Stimulated activated CD4-positive, alpha-beta T cell treated with anti-CD3 and anti-CD28 coated beads, Interleukin-4, amount 100 ng/mL, for 1 hour (primary cell): ENCODE measurements at places on chromosomes 3 and 15.

GRCh38 chr3:39237027-39237426, 42.8 kb downstream of the CX3CR1 start:
- no peak for DNase-seq

DNA sequence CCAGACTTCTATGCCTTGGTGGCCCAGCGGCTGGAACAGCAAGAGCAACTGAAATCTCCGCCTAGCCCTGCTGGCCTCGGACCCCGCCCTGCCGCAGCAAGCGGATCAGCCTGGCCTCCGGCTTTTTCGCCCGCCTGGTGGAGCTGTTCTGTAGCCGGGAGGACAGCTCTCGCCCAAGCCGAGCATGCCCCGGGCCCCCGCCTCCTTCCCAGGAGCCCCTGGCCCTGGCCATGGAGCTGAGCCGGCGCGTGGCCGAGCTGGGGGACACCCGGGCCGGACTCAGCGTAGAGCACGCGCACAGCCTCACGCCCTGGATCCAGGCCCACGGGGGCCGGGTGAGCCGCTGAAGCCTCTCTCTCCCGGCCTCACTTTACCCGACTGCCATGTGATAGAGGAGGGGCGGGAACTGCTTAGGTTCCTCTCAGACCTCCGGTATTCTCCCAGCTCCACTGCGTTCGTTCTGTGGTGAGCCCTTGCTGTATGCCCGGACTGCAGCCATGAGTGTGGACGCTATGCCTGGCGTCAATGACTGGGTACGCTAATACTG, 24.1 kb upstream of the MRPL3 start:
- DNase-seq = no peak

- no peak for DNase-seq
Measured at GRCh38 chr3:38268087-38268486, 2.5 kb downstream of the SLC22A13 start.

- no peak for DNase-seq
Measured at GRCh38 chr15:39511916-39512260, 69.0 kb upstream of the THBS1 start.

- DNase-seq = peak; percentile 37
Measured at GRCh38 chr15:40320931-40321371, 2.5 kb upstream of the INAFM2 start.

GRCh38 chr3:131072099-131072559, 45.5 kb downstream of the NEK11 start:
- DNase-seq = no peak

- DNase-seq = peak; percentile 6
Measured at GRCh38 chr15:68730471-68730919, 90.2 kb downstream of the ANP32A start.

DNA sequence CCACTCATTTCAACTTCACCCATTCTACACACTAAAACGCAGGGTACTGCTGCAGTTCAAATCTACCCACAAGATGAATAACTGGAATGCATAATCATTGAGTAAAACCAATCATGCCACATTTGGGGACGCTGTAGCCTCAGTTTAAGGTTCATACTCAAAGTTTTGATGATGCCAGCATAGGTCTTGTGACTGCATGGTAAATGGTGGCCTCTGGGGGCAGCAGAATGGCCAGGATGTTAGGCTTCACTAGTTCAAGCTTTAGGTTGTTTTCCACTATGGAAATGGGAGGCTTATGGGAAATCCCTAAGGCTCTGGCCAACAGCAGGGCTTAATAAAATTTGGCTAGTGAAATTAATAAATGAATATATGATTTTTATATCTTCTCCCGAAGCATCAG, 104.3 kb upstream of the TSC22D2 start:
- no peak for DNase-seq

GRCh38 chr3:78734048-78734637, 1033.7 kb downstream of the ROBO1 start:
- no peak for DNase-seq

DNA sequence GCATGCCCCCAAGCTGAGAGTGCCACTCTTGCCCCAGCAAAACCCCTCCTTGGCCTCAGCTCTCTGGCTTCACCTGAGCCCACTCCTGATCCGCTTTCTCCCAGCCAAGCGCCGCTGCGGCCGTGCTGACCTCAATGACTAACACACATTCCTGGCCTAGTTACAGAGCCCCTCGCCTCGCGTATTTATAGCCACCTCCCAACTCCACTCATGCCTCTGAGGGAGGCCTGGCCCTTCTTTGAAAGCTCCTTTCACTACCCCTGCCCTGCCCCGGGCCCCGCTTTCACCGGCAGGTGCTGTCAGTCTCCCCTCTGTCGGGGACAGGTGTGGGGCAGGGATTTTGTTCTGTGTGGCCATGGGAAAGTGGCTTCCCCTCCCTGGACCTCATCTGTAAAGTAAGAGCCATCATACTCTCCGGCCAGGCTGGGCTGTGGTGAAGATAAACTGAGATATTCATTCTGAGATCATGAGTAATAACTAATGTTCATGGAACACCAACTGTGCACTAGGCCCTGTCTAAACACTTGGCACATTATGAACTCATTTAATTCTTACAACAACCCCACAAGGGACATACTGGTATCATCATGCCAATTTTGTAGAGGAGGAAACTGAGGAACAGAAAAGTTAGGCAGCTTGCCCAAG, 13.2 kb upstream of the ATP2B2 start:
- DNase-seq = no peak

- DNase-seq = no peak
Measured at GRCh38 chr3:193261970-193262369, 20.9 kb downstream of the PLAAT1 start.

DNA sequence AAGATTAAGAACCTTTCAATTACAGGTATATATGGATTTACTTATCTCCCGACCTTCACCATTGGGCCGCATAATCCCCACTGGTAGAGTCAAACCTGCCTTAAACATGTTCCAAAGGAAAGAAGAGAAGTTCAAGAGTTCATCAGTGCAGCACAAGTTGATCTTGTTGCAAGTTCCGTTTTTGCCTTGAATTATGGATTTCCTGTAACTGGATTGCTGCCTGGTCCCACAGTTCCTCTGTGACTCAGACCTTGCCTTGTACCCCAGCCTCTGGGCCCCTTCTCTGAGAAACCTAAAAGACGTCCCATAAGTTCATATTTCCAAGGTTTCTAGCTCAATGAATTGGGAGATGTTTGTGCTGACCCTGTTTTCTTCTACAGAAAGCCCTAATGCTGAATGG, 112.5 kb upstream of the THBS1 start:
- no peak for DNase-seq

DNA sequence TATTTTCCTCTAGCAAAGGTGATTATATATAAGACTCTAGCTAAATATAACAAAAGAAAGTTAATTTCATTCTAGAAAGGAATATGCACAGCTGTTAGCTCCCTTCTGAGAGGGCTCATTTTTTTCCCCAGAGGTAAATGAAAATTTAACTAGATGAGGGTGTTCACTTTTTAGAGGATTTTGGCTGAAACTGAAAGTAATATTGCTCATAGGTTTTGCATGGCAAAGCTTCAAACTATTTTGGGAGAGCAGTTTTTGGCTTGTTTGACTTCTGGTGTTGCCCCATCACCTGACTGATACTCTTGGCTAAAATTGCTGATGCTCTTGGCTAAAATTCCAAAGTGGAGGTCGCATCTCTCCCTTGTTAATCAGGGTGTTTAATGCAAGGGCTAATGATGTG, 311.9 kb downstream of the EDEM1 start:
- no peak for DNase-seq

DNA sequence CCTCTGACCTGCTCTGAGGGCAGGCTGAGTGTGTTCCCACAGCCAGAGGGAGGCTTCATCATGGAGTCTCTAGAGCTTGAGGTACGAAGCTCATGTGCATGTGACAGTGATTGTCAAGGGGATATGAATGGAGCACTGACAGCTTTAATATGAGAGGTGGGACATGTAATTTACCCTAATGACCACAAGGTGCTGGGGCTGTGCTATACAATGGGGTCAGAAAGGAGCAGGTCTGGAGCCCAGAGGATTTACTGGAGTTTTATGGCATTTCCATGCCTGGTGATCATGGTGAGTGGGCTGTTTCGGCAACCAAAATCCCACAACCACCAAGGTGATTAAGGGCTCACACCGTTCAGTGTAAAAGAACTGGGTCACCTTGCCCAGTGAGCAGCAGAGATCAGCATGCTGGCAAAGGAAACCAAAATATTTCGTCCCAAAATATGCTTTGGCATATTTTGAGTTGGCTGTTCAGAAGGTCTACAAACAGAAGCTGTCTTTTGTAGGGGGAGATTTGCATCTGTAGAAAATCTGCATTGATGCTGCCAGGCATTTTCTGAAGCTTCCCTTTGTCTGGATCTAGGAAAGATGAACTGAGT, 40.1 kb upstream of the RASGRF1 start:
- no peak for DNase-seq

DNA sequence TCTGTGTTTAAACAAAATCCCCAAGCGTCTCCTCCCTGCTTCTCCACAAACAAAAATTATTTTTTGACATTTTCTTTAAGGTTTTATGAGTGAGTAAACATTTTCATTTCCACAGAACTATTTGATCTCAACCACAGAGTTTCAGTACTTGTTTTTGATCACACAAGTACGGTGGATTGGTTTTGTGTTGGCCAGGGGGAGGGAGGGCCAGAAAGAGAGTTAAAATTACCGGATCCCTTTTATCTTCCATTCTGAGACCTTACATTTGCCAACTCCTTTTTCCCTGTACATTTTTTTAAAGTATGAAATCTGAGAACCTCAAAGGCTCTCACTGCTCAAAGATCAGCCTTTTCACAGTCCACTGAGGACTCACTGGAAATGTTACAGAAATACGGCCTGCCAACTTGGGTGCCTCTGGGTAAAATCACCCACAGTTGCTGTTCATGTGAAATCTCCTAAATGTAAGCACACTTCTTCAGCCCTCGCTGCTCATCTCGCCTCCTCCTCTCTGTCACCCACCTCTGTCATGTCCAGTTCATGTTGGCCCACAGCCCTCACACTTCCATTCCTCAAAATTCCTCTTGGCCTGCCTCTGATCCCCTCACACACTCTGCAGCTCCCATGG, 1.7 kb downstream of the HOMER2 start:
- DNase-seq = no peak

DNA sequence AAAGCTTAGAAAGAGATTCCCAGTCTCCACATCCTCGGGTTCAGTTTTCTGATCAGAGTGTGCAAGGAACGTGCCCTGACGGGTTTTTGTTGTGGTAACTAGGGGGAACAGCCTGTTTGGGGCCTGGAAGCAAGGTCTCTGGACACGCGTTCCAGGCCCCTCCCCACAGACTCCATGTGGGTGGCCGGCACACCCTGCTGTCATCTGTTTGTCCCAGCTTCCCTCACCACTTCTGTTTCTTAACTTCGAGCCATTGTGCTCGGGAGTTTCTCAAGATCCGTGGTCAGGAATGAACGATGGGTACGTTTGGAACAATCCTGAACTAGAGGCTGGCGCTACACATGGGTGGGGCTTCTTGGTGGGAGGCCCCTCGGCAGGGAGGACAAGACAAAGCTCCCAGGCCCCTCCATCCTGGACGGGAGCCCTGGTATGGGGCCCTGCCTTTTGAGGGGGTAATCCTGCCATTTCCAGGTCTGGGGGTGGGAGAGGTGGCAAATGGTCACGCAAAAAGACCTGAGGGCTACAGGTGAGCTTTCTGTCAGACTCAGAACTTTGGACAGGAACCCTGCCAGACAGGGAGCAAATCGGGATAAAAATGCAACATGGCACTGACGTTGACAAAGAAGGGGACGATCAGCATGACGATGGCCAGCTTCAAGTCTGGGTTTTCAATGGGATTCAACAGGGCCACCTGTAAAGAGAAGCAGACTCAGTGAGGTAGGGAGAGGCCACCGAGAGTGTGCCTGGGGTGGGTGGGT, 8.5 kb upstream of the MUSTN1 start:
- no peak for DNase-seq

DNA sequence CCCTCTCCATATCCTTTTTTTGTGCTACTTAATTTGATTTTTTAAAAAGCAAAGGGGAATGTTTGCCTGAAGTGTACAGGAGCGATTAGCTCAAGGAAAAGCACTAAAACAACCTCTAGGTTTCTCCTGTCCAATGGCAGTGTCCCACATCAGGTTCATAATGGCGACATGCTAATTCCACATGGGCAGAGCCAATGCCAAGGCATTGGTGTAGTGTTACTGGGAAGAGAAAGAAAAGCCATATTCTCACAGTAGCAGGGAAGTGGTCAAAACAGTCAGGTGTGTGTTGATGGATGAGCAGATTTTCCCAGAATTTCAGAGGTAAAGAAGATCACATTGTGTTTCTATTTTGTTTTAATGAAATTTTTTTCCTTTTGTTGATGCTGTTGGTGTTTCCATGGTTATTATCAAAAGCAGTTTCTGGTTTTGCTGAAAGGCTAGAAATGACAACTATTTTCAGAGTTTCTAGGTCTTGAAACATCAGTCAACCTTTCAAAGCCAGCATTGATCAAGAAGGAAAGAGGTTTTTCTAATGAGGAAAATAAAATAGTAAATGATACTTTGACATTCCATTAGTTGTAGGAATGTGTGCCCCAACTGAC, 65.2 kb downstream of the FNDC3B start:
- DNase-seq = no peak

DNA sequence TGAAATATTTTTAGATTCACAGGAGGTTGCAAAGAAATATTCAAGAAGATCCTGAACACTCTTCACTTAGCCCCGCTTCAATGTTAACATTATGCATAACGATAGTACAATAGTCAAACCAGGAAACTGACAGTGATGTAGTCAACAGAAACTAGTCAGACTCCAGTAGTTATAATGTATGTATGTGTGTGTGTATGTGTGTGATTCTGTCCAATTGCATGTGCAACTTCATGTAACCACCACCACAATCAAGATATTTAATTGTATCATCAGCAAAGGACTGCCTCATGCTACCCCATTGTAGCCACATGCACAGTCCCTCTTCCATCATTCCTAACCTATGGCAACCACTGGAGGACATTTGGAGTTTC, 77.9 kb downstream of the APBA2 start:
- DNase-seq = no peak

GRCh38 chr3:45981346-45982074, 14.1 kb downstream of the FYCO1 start:
- DNase-seq = no peak

DNA sequence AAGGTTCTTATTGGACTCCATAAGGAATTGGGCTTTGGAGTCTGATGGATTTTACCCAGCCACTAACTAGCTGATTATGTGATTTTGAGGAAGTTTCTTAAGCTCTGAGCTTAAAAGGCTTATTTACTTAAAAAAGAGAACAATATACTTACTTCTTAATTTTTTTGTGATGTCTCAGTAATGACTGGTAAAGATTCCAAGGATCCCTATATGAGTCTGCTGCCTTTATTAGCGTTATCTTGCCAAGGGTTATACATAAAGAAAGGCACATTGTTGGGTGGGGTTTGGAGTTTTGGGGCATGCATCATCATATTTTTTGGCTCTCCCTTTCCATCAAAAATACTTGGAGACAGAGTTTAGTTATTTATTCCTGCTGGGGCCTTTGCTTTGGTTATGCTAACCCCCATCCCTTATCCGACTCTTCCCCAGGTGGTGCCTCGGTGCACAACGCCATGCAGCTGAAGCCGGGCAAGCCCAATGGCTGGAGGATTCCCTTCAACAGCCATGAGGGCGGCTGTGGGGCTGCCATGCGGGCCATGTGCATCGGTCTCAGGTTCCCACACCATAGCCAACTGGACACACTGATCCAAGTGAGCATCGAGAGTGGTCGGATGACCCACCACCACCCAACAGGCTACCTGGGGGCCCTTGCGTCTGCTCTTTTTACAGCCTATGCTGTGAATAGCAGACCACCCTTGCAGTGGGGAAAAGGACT, 6.7 kb downstream of the ADPRH start:
- DNase-seq = no peak
